Stimulated activated CD4-positive, alpha-beta T cell treated with anti-CD3 and anti-CD28 coated beads, TNF-alpha, amount 100 ng/mL, for 4 hours (primary cell): ENCODE measurements at places on chromosomes 6 and 20.

DNA sequence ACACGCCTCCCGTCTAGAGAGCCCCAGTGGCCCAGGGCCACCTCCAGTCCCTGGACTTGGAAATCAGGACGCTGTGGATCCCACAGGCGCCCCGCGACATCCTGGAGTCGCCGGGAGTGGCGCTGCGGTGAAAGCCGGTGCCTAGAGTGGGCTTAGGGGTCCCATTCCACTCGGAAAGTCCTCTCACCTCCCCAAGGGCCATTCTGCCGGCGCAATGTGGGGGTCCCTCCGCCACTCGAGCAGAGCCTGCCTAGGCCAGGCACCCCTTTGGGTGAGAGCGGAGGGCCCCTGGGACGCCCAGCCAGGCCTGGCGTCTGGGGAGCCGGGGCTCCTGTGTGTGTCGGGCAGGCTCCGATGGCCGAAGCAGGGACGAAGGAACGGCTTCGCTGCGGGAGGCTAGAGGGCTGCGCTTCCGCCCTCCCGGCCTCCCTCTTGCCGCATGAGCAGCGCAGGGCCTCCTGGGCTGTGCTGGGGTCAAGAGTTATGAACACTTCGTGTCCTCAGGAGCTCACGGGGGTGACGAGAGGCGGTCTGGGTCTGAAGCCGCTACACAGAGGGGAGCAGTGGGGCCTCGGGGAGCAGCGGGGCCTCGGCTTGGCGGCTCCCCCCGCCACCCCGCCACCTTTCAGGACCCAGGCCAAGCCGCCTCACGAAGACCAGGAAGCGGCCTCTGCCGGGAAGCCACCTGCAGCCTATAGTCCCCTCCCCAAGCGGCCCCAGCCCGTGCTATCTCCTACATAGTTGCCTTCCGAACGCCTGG is 13.6 kb downstream of the POU3F2 start:
- DNase-seq: no peak

GRCh38 chr6:53382421-53382820 is 33.7 kb upstream of the ELOVL5 start:
- no peak for DNase-seq

DNA sequence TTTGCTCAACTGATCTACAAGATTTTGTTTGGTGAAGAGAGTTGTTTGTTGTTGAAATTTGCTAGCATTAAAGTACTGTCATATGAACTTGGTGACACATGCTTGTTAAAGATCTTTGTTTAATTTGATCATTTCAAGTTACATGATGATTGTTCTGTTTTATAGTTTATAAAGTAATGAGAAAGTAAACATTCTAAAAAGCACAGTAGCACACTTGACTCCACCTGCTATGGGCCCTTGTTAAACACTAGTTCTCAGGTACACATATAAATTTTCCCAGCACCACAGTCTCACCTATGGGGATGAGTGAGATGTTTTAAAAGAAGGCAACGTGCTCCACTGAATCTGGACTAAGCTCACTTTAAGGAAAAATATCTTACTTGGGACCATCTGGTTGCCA is 14.1 kb downstream of the MCHR2 start:
- no peak for DNase-seq

DNA sequence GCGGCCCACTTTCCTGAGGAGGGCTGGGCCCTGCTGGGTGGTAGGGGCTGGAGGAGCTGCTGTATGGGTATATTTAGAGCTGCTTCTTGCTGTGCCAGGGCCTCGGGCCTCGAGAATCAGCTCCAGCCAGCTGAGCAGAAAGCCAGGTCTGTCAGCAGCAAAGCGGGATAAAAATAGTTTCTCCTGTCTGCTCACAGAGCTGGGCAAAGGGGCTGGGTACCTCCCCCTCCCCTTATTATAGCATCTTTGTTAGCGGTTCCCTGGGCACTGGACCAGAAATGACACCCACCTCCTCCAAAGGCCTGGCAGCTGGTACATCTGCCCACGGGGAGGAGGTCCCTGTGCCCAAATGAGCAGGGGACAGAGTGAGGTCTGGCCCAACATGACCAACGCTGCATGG is 6.0 kb downstream of the SCRT2 start:
- no peak for DNase-seq

DNA sequence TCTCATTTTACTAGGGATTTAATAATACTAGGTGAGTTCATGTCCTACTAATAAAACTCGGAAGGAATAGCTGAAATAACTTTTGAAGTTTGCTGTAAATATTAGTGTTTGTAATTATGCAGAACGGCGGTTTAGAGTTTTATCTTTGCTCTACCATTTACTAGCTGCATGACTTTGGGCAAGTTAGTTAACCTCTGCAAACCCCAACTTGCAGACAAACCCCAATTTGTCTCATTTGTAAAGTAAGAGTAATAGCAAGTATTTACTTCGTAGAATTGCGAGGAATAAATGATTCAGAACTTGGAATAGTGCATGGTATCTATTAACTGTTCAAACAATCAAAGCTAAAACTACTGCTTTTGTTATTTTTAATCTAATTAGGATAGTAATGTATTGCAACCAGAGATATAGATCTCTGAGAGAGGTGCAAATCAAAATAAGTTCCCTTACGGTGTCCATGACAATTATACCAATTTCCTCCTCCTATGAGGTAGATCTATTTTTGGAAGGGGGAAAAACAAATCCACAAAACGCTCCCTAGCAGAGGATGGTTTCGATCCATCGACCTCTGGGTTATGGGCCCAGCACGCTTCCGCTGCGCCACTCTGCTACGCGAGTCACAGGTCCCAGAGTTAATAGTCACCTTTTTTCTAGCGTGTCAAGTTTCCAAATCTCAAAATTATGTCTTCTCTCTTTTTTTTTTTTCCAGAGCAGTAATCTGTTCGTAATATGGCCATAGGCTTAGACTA is 35.1 kb upstream of the BTN3A2 start:
- no peak for DNase-seq

- no peak for DNase-seq
Observed at GRCh38 chr20:44402391-44403193, 47.1 kb downstream of the HNF4A start.
